ENCODE measurements at places on chromosomes 6 and 20. TPM values are rescaled to one million over a fixed set of nuclear protein-coding genes. Genes with fewer than 3 reads are reported as not detected.
A peak's percentile ranks its signal among the peaks of the same experiment; 100 is the strongest.

The SALL4 gene
- polyA plus RNA-seq: 13.6 TPM

The POLH gene
- polyA plus RNA-seq: 5.6 TPM

The C20orf141 gene
- not detected for polyA plus RNA-seq

The TRIM40 gene
- polyA plus RNA-seq: not detected

GRCh38 chr6:150322466-150322871, 46.3 kb upstream of the IYD start:
- DNase-seq: no peak
- H3K4me1 ChIP-seq: no peaks in the 10 kb centered on the region
- H3K27me3 ChIP-seq: no peaks in the 10 kb centered on the region
- H3K36me3 ChIP-seq: no peaks in the 10 kb centered on the region
- H3K27ac ChIP-seq: no peak overlapping the region
- no peak overlapping the region for H3K4me3 ChIP-seq

- no peak overlapping the region for H3K27ac ChIP-seq
- no peaks in the 10 kb centered on the region for H3K4me1 ChIP-seq
- H3K36me3 ChIP-seq: no peaks in the 10 kb centered on the region
- no peak overlapping the region for H3K4me3 ChIP-seq
- peak; percentile 67 for DNase-seq
- no peaks in the 10 kb centered on the region for H3K27me3 ChIP-seq
These were observed 472.9 kb upstream of the ZNF337 start for GRCh38 chr20:26169506-26169905.

DNA sequence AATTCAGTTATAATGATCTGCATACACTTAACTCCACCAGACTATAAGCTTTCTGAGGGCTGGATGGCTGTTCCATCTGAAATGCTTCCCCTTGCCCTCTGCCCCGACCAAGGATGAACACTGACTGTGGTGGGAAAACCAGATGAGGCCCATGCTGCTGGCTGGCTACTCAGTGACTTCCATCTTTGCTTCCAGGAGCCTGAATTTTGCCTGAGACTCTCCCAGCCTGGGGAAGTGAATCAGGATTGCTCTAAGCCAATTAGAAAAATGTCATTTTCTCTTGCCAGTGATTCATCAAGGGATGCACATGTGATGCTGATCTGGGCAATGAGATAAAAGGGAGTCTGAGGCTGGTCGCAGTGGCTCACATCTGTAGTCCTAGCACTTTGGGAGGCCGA, 1.7 kb upstream of the TOMM34 start:
- no peak overlapping the region for H3K27ac ChIP-seq
- DNase-seq: peak; percentile 21
- peaks cover 10% of the 10 kb centered on the region for H3K4me1 ChIP-seq
- no peaks in the 10 kb centered on the region for H3K27me3 ChIP-seq
- H3K36me3 ChIP-seq: no peaks in the 10 kb centered on the region
- H3K4me3 ChIP-seq: no peak overlapping the region

GRCh38 chr6:90290811-90291420, 5.7 kb downstream of the BACH2 start:
- H3K27me3 ChIP-seq: peaks cover 21% of the 10 kb centered on the region
- H3K27ac ChIP-seq: no peak overlapping the region
- DNase-seq: no peak

DNA sequence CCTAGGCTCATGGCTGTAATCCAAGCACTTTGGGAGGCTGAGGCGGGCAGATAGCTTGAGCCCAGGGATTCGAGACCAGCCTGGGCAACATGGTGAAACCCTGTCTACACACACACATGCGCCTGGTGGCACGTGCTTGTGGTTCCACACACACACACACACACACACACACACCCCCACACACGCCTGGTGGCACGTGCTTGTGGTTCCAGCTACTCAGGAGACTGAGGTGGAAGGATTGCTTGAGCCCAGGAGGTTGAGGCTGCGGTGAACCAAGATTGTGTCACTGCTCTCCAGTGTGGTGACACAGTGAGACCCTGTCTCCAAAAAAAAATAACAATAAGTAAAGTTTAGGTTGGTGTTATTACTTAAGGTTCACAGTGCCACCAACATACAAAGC, 165.8 kb downstream of the ZFAND3 start:
- peaks cover 16% of the 10 kb centered on the region for H3K4me1 ChIP-seq
- no peaks in the 10 kb centered on the region for H3K27me3 ChIP-seq

DNA sequence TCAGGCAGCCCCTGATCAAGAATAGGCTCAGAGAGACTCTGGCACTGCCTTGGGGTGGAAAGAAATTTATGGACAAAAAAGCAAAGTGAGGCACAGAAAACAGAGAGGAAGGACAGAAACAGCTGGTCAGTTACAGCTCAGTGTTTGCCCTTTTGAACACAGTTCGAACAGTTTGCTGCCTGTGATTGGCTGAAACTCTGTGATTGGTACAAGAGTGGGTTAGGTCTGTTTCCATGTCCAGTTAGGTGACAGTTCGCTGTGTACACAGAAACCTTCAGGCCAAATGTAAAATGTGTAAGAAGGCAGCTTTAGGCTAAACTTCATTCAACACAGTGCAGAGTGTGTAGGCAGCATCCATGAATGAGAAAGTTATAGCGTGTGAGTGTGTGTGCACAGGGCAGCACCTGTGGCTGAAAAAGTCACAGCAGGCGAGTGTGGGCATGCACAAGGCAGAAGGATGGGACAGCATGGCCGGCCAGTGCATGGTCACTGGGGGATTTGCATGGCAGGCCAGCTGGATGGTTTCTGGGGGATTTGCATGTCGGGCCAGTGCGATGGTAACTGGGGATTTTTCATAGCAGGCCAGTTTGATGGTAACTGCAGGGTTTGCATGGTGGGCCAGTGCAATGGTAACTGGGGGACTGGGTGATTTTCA, 75.4 kb upstream of the FRMD1 start:
- H3K36me3 ChIP-seq: no peaks in the 10 kb centered on the region
- no peak overlapping the region for H3K27ac ChIP-seq
- no peak for DNase-seq
- H3K4me3 ChIP-seq: no peak overlapping the region
- H3K4me1 ChIP-seq: no peaks in the 10 kb centered on the region

GRCh38 chr6:160348223-160349019, at the start of gene SLC22A3:
SLC22A3 (plus strand) TSS chr6:160348378; CDS start chr6:160348420, 42 bp downstream.
- peak within 1 kb of the TSS; percentile 38 for H3K4me3 ChIP-seq
- DNase-seq: peak; percentile 51
- no peak within 1 kb of the TSS for H3K27ac ChIP-seq
- no peaks in the 10 kb centered on the region for H3K4me1 ChIP-seq

GRCh38 chr6:52872031-52872430, 31.4 kb upstream of the GSTA5 start:
- DNase-seq: no peak
- H3K27ac ChIP-seq: no peak overlapping the region
- H3K4me1 ChIP-seq: no peaks in the 10 kb centered on the region
- H3K36me3 ChIP-seq: no peaks in the 10 kb centered on the region
- H3K4me3 ChIP-seq: no peak overlapping the region
- H3K27me3 ChIP-seq: no peaks in the 10 kb centered on the region

DNA sequence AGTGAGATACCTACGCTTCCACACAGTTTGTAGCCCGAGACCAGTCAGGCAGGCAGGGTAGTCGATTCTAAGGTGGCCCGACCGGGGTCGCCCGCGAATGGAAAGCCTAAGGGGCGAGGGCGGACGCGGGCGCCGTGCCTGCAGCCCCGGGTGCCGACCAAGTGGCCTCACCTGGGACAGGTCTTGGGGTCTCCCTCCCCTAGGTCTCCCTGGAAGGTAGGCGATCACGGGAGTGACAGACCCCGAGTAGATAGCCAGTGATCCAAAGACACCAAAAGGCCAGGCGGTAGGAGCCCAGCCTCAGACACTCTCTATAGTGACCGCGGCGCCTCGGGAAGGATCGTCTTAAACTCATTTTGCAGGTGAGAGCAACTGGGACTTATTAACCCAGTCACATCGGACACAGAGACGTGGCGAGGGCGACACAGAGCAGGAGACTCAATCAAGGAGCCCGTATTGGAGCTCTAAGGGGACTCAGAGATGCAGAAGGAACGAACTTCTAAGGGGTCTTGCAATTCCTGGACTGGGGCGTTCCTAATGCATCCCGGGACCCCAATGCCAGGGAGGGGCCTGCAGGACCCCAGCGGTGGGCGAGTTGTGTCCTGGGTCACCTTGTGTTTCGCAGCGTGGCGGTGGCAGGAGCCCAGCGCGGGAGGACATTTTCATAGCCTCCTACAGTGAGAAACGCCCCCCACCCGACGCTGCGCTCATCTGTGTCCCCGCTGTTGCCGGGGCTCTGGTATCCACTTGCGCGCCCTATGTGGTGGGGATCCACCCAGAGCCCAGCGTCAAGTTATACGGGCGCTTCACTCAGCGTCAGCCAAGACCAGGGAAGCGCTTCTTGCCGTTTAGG, 2.1 kb upstream of the VSX1 start:
- H3K36me3 ChIP-seq: no peaks in the 10 kb centered on the region
- no peak overlapping the region for H3K27ac ChIP-seq
- no peak overlapping the region for H3K4me3 ChIP-seq
- DNase-seq: no peak
- H3K4me1 ChIP-seq: no peaks in the 10 kb centered on the region

- H3K27ac ChIP-seq: no peak overlapping the region
- no peak overlapping the region for H3K4me3 ChIP-seq
- H3K4me1 ChIP-seq: no peaks in the 10 kb centered on the region
- no peak for DNase-seq
These were observed 22.2 kb downstream of the C20orf203 start for GRCh38 chr20:32651537-32651936.

- H3K4me3 ChIP-seq: no peak overlapping the region
- H3K4me1 ChIP-seq: peaks cover 6% of the 10 kb centered on the region
- no peaks in the 10 kb centered on the region for H3K27me3 ChIP-seq
- H3K36me3 ChIP-seq: no peaks in the 10 kb centered on the region
These were observed 13.5 kb downstream of the EPB41L1 start for GRCh38 chr20:36167902-36168503.

DNA sequence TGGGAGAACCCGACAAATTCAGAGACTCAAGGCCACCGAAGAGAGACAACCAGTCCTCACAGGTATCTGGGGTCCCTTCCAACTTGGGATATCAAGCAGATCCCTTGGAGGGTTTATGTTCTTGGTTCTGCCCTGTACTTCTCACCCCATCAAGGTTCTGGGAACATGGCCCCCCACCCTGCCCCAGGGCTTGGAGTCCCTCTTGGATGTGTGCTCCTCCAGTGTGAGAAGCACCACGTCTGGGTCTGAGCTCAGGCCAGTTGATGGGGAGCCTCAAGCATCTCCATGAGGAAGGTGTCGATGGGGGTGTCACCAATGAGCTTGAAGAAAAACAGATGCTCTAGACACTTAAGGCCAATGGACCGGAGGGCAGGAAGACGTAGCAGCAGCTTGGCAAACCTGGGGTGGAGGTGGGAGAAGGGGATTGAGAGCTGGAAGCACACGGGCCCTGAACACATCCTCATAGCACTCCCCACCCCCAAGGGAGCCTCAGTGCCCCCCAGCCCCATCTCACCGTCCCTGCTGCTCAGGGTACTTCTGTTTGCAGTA, 2.2 kb upstream of the COL11A2 start:
- H3K27me3 ChIP-seq: no peaks in the 10 kb centered on the region
- peaks cover 41% of the 10 kb centered on the region for H3K4me1 ChIP-seq
- no peak overlapping the region for H3K27ac ChIP-seq
- DNase-seq: no peak
- H3K36me3 ChIP-seq: no peaks in the 10 kb centered on the region

GRCh38 chr20:13494019-13494418, 144.7 kb downstream of the TASP1 start:
- no peak overlapping the region for H3K4me3 ChIP-seq
- H3K4me1 ChIP-seq: peaks cover 2% of the 10 kb centered on the region
- no peaks in the 10 kb centered on the region for H3K27me3 ChIP-seq
- H3K36me3 ChIP-seq: no peaks in the 10 kb centered on the region

DNA sequence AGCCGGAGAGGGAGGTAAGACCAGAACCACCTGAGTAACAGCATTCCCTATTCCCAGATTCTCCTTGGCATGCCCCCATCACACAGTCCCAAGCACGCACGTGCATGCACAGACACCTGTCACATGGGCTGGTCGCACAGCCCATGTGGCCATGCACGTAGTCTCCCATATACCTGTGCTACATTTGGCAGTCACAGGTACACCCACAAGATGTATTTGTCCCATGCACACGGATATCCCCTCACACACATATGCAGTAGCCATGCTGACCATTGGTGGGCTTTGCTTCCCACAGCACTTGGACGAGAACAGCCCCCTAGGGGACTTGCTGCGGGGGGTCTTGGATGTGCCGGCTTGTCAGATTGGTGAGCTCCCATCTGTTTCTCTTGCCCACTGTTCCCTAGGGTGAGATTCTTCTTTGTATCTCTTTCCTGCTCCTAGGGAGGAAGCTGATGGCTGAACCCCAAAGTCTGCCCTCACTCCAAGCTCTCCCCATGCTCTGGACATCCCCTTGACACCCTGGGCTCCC, 31.9 kb downstream of the PLCG1 start:
- H3K27ac ChIP-seq: no peak overlapping the region
- no peaks in the 10 kb centered on the region for H3K4me1 ChIP-seq
- no peak for DNase-seq
- peaks cover 72% of the 10 kb centered on the region for H3K36me3 ChIP-seq
- no peak overlapping the region for H3K4me3 ChIP-seq
- no peaks in the 10 kb centered on the region for H3K27me3 ChIP-seq

DNA sequence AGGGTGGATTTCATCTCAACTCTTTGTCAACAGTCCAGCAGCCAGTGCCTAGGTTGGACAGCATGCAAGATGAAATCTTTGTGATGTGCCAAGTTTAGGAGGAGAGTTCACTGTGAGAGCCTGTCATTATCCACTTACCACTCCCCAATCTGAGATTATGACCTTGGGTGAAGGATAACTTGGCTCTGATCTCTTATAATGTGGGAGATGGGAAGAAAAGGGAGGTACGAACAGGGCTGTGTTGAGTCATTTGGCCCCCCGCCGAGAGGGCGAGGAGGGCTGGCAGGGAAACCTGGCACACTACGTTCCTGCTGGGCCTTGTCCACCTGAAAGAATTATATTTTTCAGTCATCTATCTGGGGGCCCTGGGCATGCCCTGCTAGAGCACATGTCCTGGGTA, 35.8 kb downstream of the LAMA4 start:
- H3K4me3 ChIP-seq: no peak overlapping the region
- H3K4me1 ChIP-seq: peaks cover 39% of the 10 kb centered on the region
- no peaks in the 10 kb centered on the region for H3K27me3 ChIP-seq
- H3K27ac ChIP-seq: peak overlapping the region; percentile 61

GRCh38 chr20:32917191-32917950, 58.6 kb downstream of the EFCAB8 start:
- H3K36me3 ChIP-seq: no peaks in the 10 kb centered on the region
- no peak overlapping the region for H3K27ac ChIP-seq
- H3K27me3 ChIP-seq: no peaks in the 10 kb centered on the region

- H3K27ac ChIP-seq: no peak overlapping the region
- no peaks in the 10 kb centered on the region for H3K4me1 ChIP-seq
- no peaks in the 10 kb centered on the region for H3K27me3 ChIP-seq
- no peak overlapping the region for H3K4me3 ChIP-seq
- H3K36me3 ChIP-seq: no peaks in the 10 kb centered on the region
These were observed 19.0 kb downstream of the RRBP1 start for GRCh38 chr20:17663040-17663399.

- H3K27ac ChIP-seq: peak overlapping the region; percentile 39
- no peaks in the 10 kb centered on the region for H3K36me3 ChIP-seq
- no peak for DNase-seq
- H3K27me3 ChIP-seq: no peaks in the 10 kb centered on the region
- peaks cover 5% of the 10 kb centered on the region for H3K4me1 ChIP-seq
- H3K4me3 ChIP-seq: no peak overlapping the region
These were observed 32.2 kb downstream of the ILRUN start for GRCh38 chr6:34664256-34664971.

GRCh38 chr6:8047541-8048292, 16.5 kb downstream of the BLOC1S5 start:
- H3K36me3 ChIP-seq: no peaks in the 10 kb centered on the region
- H3K27me3 ChIP-seq: no peaks in the 10 kb centered on the region
- DNase-seq: peak; percentile 45
- no peak overlapping the region for H3K27ac ChIP-seq
- no peaks in the 10 kb centered on the region for H3K4me1 ChIP-seq
